ENCODE measurements at places on chromosomes 7 and 10. TPM values are rescaled to one million over a fixed set of nuclear protein-coding genes. Genes with fewer than 3 reads are reported as not detected.

Gene MOGAT3
- total RNA-seq: not detected

Gene ERVW-1
- total RNA-seq: not detected

Gene GJD4
- total RNA-seq: not detected

Gene SMO
- total RNA-seq: 62.3 TPM

Gene ALOX5
- 2.1 TPM for total RNA-seq

Gene CDH23
- total RNA-seq: not detected

Gene C10orf62
- total RNA-seq: 0.41 TPM

Gene SLC26A3
- total RNA-seq: not detected

Gene GRID2IP
- not detected for total RNA-seq

DNA sequence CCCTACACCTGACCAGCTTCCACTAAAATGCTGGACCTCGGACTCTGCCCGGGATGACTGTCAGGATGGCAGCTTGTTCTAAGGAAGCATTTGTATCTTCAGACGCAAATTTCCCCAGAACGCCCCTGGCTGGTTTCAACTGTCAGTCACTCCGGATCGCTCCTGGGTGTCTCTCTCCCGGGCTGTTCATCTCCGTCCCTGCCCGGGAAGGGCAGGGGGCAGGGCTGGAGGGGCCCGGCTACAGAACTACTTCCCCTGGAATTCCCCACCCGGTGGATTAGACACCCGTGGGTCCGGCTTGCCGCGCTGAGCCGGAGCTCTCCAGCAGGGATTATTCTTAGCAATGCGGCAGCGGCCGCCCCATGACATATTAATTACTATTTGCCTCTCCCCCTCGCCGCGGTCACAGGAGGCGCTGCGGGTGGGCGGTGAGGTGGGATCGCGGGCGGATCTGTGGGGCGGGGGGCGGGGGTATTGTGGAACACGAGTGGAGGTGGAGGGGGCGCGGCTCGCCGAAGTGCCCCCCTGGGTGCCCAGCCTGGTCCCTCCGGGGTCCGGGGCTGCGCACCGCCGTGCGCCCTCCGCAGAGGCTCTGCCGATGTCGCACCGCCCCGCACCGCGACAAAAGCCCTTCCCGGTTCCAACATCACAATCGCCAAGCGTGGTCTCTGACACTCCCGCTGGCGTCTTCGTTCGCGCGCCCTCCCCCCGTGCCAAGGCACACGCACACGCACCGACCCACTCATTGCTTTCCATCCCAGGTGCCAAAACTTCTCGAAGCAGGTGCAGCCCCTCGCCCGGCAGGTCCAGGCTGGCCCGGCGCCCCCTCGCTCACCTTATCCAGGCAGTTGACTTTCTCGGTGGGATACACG lies 276.1 kb upstream of the NEBL start:
- DNase-seq: peak; percentile 53

DNA sequence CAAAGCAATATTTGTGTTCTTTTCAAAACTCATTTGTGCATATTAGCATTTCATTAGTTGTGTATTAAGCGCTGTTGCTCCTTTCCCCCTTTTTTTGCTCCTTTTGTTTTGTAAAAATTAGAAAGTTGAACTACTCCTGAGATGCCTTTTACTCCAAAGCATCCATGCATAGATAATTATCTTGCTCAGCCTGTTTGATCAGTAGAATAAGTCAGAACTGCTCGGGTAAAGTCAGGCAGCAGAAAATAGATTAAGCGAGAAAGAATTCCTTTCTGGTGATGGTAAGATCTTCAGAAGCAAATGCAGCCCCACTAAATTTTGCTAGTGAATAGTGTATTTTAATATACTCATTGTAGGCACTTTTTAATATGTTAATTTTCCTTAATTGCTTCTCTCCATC lies 227.1 kb downstream of the TEX36 start:
- DNase-seq: no peak

DNA sequence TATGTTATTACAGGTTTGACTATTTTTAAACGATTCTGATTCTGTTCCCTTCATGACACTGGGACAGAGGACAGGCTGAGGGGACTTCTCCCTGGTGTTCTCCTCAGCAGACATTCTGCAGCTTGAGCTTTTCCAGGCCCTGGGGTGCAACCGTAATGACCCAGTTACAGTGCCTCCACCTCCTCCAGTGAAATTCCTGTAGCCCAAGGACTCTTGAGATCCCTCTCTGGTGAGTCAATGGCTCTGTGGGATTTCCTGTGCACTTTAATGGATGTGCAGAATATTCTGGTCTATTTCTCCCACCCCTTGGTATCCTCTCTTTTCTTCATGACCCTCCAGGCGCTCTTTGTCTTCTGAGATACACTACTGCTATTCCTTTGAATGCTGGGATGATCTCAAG lies 319.3 kb downstream of the INHBA start:
- DNase-seq: no peak

- no peak for DNase-seq
These were observed 123.5 kb downstream of the KMT2C start for GRCh38 chr7:152312316-152312715.

GRCh38 chr7:123749537-123749857 lies 694 bp upstream of the WASL start:
- no peak for DNase-seq

GRCh38 chr7:28246921-28247461 lies 66.4 kb upstream of the JAZF1 start:
- no peak for DNase-seq

DNA sequence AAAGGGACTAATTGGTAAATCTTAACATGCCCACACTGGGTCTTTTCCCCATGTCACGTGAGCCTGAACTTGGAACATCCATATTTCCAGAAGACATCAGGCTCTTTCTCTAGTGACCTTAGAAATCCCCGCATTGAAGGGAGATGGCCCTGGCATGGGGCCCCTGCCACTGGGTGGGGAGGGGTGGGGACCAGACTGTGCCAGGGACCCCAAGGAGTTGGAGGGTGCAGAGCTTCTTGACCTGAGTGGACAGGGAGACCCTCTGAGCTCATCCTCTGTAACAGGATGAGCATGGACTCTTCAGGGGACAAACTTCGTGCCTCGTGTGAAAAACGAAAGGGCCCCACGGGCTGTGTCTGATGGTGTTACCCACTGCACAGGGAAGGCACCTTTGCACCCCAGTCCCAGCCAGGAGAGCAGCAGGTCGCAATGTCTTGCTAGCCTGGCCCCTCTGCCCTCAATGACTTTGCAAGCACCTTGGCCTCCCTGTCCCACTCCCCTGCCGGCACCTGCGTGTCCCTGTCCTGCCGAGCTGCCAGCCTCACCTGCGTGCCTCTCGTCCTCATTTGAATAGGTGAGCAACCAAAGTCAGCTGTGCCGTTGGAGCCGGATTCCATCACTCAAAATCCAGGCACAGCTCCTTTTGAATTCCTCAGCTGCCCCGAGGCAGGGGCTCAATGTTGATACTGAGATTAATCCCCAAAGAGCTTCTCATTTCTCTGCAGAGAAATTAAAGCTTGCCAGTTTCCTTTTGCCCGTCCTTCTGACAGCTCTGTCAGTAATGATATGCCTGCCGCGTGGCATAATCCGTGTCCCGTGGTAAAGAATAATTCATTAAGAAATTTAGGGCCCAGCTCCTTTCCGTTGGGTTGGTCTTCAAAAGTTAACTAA lies 234.9 kb downstream of the EBF3 start:
- no peak for DNase-seq

DNA sequence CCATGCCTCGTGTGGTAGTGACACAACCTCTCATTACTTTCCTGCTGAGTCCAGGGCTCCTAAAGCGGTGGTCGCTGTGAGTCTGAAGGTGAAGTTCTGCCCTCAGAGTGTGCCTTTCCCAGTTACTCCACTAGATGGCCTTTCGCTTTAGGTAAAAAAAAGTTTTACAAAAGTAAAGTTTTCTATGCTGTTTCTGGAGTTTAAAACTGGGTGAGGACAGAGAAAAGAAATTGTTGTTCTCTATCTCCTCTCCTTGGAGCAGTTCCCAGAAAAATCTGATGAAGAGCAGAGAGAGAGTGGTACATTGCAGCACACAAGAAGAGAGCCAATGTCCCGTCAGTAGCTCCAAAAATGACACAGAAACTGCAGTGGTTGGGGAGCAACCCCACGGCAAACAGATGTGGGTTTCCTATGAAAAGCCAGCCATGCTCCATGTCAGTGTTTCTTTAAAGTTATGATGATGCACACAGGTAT lies 257.1 kb downstream of the GLI3 start:
- DNase-seq: peak; percentile 23

DNA sequence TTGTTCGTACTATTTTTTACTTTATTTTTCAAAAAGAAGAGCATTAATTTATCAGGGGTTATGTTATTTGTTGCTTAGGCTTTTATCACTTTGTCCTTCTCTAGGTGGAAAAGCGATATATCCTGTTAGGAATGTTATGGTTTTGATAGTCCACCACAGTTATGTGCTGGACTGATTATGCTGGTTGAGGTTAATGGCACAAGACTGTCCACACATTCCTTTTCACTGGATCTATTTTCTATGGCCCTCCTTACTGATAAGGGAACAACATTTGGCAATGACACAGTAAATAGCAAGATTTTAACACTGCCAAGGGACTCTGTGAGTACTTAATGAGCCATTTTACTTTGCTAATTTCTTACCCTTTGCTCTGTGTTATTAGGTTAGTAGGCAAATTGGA lies 1212.3 kb downstream of the NXPH1 start:
- peak; percentile 65 for DNase-seq

DNA sequence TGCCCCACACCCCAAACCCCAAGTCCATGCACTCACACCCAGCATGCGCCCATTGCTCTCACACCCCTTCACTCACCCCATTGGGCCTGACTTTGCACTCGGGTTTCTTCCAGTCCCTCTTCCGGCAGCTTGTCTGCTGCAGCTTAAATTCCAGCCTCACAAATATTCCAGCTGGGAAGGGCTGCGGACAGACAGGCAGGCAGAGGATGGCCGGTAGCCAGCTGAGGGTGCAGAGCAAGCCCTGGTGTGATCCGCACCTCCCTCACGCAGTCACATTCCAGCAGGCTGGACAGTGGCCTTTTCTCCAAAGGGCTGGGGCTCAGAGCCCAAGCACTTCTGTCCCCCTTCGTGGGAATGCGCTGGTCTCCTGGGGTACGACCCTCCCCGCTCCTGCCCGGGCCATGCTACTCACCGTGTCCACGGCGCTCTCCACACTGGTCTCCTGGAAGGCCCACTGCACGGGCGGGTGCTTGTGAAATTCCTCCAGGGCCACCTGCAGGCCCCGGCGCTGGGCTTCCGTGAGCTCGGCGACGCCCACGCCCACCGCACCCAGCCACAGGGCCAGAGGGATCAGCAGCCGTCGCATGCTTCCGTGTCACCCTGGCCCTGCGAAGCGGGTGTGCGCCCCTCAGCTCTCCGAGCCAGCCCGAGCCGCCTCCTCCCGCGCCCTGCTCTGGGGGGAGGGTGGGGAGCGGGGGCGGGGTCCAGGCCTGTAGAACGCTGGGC lies 1.2 kb downstream of the RARRES2 start:
- DNase-seq: peak; percentile 33

GRCh38 chr7:956031-956430 lies 1.6 kb upstream of the ADAP1 start:
- no peak for DNase-seq

DNA sequence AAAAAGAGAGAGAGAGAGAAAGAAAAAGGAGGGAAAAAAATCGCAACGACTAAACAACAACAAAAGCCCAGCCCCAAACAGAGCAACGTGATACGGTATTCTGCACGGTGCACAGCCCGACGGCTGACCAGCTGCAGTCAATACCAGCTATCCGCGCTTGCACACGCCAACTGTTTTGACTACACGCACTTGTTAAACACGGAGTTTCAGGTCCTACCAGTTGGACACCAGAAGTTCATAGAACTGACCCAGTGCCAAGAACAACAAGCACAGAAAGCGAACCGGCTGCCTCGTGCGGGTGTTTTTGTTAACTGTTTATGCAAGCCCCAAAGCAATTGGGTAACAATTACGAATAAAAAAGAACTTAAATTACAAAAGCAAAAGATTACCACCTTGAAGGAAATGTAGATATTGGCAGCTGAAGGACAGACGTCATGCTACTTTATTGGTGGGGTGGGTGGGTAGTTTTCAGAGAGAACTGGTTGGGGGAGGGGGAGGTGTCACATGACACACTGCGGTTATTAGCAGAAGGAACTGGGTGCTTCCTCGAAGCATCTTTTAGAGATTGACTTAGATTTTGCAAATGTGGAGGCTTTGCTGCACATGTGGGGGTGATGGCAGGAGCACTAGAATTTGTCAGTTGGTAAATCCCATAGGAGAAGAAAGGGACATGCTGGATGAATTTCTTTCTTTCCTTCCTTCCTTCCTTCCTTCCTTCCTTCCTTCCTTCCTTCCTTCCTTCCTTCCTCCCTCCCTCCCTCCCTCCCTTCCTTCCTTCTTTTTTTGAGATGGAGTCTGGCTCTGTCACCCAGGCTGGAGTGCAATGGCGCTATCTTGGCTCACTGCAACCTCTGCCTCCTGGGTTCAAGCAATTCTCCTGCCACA lies 110.6 kb upstream of the EFCAB10 start:
- DNase-seq: no peak

DNA sequence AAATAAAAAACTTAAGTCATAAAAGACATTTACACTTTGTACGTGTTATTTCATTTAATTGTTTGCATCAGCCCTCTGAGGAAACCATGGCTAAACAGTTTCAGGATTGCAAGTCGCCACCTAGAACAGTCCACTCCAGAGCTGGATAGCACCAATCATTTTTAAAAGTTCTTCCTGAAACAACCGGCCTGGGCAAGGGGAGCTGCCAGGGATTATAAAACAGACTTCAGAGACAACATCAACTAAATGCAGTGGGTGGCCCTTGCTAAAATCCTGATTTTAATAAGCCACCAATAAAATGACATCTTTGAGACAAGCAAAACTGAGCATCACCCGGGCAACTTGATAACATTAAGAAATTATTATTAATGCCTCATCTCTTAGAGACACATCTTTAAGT lies 13.5 kb downstream of the DLG5 start:
- no peak for DNase-seq

DNA sequence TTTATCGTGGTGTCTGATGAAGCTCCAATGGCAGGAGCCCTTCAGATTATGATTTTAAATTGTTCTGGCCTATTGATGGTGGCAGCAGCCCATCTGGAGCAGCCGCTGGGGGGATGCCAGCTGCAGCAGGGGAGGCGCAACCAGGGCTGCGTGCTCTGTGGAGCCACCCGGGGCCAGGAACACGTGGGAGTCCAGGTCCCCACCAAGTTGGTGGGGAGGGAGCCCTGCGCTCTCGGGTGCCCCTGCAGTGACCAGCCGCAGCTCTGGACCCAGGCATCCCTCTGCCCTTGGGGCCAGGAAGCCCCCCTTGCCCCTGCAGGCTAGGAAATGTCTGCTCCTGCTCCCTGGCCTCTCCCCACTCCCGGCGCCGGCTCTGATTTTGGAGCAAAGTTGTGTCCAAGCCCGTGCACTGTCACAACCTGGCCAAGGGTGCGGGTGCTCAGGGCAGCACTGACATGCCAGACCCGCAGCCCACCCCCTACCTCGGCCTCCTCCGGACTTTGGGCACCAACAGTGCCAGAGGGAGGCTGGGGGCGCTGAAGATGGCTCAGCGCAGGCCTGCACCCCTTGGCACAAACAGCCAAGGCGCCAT lies 147.2 kb upstream of the ADO start:
- no peak for DNase-seq

- no peak for DNase-seq
These were observed 779 bp downstream of the C1QL3 start for GRCh38 chr10:16520900-16521299.

GRCh38 chr10:58178811-58179210 lies 88.9 kb downstream of the IPMK start:
- DNase-seq: no peak
